ENCODE measurements at places on chromosomes 2 and 18.

DNA sequence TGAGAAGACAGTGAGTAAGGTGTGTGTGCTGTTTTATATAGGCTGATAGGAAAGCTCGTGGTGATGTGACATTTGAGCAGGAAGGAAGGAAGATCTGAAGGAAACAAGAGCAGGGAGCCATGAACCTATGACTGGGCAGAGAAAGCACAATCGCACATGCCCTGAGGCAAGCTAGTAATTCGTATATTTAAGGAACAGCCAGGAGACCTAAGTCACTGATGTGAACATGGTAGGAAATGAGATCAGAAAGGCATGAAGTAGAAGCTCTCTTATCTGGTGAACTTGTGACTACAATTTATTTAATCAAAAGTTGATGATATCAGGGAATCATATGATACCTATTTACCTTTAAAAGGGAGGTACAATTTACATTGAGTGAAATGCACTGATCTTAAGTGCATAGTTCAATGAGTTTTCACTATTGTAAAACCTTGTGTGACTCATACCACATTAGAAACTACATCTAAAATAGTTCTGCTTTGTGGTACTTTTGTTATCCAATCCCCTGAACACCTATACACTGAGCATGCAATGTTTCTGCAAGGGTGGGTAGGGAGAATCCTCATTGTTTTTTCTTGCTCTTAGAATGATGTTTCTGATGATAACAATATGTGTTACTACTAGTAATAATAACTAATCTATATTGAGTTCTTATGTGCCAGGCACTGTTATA is 67.5 kb downstream of the GALNT13 start:
- DNase-seq, result no peak

DNA sequence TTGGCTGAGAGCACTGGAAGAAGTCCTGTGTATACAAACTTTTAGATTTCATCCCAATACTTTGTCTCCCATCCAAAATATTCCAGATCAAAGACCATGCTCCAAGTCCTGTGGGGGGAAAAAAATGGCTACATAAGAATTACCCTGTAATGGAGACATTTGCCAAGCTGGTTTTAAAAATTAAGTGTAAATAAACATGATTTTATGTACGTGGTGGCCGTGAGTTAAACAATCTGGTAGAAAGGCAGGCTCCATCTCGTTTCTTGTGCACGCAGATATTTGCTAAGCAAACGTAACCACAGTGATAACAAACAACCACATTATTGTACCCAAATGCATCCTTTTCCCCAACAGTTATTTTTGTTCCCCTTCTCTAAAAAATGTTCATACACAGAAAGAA is 176.4 kb downstream of the ZNF516 start:
- no peak for DNase-seq

GRCh38 chr2:96937586-96937985 is 48.8 kb downstream of the FAM178B start:
- no peak for DNase-seq

DNA sequence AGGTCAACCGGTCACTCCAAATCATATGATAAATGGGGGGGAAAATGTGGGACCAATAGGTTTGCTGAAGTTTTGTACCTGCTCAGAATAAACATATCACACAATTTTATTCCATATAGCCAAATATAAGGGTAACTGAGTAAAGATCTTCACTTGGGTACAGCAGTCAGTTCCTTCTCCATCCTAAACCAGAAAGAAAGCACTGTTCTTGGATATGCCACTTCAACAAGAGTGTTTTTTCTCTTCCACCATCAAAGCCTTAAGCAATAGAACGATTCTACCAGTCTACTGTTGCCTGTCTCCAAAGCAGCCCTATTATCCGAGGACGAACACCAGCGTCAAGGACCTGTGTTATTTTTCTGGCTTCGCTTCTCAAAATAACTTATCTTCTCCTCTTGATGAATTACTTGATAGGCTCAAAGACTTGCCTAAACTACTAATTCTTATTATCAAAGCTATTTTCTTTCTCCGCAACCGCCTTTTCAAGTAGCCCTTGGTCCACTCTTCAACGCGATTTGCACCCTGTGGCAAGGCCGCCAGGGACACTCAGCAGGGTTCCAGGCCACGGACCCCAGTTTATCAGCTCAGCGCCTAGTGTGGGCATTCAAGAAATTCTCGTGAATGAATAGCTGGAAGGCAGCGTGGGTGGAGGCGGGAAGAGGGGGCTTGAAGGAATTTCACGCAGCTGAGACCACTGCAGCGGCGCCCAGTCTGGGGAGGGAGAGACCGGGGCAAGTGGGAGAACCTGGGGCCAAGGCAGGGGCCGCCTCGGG is 646 bp downstream of the ALS2 start:
- no peak for DNase-seq

GRCh38 chr2:138115666-138116065 is 151.4 kb downstream of the HNMT start:
- DNase-seq, result no peak

Data from GOT3 (cell line).